Lower leg skin (tissue), 4 donors: ENCODE measurements at places on chromosomes 16 and 17. TPM values are rescaled to one million over a fixed set of nuclear protein-coding genes. Genes with fewer than 3 reads are reported as not detected.

Gene GDPD3
- 7.4 TPM for total RNA-seq

GRCh38 chr16:54123766-54124165 lies 162.8 kb downstream of the IRX3 start:
- DNase-seq: no peak

DNA sequence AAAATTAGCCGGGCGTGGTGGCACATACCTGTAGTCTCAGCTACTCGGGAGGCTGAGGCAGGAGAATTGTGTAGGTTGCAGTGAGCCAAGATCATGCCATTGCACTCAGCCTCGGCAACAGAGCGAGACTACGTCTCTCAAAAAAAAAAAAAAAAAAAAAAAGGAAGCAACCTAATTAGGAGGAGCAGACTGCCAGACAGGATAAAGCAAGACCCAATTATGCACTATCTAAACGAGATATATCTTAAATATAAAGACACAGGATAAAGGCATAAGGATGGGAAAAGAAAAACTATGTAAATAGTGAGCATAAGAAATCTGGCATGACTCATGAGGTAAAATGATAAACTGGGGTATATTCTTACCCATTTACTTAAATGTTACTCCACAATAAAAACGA lies 4.9 kb downstream of the TXNDC11 start:
- DNase-seq: no peak

GRCh38 chr17:44926821-44927525 lies 11.7 kb upstream of the GFAP start:
- no peak for DNase-seq

DNA sequence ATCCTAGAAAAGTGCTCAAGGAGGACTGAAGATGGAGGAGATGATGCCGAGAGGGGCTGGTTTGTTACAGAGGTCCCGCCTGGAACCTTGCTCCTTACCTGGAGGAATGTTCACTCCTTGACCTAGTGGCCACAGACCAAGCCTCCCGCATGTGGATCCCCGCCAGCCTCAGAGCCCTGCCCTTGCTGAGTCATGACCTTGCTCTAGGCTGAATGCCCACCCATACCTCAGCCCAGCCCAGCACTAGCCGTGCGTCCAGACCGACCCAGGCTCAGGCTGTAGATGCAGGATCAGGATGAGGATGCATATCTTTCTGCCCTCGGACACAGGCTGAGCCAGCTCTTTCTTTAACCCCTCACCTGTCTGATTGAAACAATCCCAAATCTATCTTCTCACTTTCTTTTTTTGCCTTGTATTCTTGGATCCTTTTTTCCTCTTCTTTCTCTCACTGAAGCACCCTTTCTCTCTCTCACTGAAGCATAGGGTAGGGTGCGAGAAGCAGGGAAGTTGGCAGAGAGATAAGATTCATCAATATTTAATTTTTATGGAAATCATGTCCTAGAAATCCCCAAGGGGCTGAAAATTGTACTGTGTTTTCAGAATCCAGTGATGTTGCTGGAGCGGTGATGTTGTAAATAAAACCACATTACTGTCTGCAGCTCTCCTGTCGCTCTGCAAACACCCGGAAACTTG lies 34.9 kb downstream of the WSCD1 start:
- DNase-seq: peak; percentile 72

GRCh38 chr17:67532326-67532871 lies 155.3 kb downstream of the PITPNC1 start:
- no peak for DNase-seq

DNA sequence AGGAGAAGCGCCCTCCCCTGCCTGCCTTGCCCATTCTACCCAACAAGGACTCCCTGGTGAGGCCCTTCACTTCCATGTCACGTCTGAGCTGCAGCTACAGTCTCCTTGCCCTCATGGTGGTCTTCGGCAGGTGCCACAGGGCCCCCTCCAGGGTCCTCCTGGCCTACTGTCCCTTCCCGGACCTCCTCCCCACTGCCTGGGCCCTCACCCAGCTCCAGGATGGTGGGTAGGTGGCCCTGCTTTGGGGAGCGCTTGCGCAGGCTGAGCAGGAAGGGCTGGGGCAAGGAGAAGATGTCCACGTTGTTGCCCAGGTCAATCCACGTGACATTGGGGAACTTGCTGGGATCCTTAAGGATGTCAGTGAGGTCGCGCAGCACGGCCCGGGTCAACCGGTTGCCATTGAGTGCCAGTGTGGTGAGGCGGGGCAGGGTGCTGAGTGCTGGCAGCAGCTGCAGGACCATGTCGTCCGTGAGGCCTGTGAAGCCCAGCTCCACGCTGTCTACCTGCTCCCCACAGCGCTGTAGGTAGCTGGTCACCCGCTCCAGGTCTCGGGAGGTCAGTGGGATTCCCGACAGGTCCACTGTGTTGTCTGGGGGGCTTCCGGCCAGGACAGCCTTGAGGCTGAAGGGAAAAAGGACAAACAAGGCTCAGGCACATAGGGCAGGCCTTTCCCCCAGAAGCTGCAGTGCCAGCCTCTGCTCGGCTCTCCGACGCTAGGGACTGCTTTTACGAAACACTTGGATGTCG lies 28.3 kb downstream of the TRPV2 start:
- DNase-seq: no peak

DNA sequence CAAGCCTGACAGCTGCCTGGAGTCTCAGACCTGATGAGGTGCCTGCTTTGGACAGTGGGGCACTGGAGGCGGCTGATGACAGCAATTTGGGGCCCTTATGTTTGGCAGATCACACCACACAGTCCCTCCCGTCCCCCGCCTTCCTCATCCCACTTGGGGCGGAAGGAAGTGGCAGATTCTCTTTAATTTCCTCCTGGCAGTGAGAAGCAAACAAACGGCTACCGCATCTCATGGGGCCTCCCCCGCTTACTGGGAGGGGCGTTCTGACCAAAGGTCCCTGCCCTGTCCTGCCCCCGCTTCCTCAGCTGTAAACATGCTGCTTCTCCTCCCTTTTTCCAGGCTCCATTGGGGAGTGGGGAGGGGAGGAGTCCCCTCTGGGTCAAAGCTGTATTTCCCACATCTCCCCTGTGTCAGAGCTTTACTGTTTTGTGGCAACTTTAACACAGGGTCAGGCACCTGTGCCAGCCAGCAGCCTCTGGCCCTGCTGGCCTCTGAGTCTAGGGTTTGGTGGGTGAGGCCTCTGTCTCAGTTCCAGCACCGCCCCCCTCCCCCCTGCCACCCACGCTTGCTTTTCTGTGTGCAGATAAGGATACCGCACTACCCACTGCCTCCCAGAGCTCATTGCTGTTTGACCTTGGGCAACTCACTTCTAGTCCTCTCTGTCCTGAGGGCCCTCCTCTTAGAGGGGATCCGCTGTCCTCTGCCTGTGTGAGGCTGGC lies 5.4 kb upstream of the NFATC3 start:
- DNase-seq: peak; percentile 75
